Regular cardiac myocyte (primary cell): ENCODE measurements at places on chromosomes 12 and 14. TPM values are rescaled to one million over a fixed set of nuclear protein-coding genes. Genes with fewer than 3 reads are reported as not detected.

TAS2R9 gene
- total RNA-seq, result not detected in 2 replicates

GPR162 gene
- 0.96 and 2.5 TPM in 2 replicates for total RNA-seq

LRP1-AS gene
- total RNA-seq, result 0.19 TPM in 1 of 2 replicates, not detected in the other

TMPRSS12 gene
- total RNA-seq, result not detected in 2 replicates

NR4A1 gene
- 6.5 and 12.7 TPM in 2 replicates for total RNA-seq

KERA gene
- not detected in 2 replicates for total RNA-seq

OTX2 gene
- not detected in 2 replicates for total RNA-seq

ARHGAP9 gene
- 0.38 TPM in 1 of 2 replicates, not detected in the other for total RNA-seq

CLEC14A gene
- total RNA-seq, result 8.2 and 18.3 TPM in 2 replicates

NKX2-1 gene
- total RNA-seq, result not detected in 2 replicates

MDP1 gene
- 15.9 and 18.0 TPM in 2 replicates for total RNA-seq

KRT4 gene
- not detected in 2 replicates for total RNA-seq

PRH2 gene
- total RNA-seq, result 0.19 TPM in 1 of 2 replicates, not detected in the other
